ENCODE measurements at places on chromosomes 7 and 10.

DNA sequence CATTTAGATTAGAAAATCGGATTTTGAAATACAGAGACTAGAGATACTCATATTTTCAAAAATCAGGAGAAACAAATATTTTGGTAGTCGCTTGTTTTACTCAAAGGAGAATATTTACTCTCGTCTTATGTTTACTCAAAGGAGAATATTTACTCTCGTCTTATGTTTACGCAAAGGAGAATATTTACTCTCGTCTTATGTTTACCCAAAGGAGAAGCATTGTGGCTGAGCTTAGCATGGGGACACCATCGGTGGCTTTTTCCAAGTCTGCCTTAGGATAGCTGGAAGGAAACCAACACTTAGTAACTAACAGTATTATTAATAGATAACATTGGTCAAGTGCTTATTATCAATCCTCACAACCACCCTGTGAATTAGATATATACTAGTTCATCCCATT, 71.8 kb downstream of the SNX10 start:
- no peak for DNase-seq

DNA sequence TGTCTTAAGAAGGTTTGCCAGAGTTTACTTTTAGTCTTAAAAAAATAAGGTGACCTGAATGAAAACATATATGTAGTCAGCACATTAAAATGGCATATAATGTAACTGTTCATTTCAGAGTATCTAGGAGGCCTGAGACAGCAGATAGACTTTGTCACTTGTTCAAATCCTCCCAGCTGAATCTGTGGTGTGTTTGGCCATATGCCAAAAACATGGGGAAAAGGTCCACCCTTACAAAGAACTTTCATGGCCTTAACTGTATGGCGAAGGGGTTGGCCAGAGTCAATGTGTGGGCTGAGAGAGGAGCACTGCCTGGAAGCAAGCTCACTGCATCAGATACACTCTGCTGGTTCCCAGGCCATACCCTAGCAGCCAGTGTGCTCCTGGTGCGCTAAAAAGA, 113.7 kb downstream of the ALOX5 start:
- no peak for DNase-seq

- no peak for DNase-seq
Observed at GRCh38 chr10:130140425-130140824, 4.2 kb downstream of the GLRX3 start.

GRCh38 chr7:156143158-156143557, 330.9 kb upstream of the SHH start:
- no peak for DNase-seq

DNA sequence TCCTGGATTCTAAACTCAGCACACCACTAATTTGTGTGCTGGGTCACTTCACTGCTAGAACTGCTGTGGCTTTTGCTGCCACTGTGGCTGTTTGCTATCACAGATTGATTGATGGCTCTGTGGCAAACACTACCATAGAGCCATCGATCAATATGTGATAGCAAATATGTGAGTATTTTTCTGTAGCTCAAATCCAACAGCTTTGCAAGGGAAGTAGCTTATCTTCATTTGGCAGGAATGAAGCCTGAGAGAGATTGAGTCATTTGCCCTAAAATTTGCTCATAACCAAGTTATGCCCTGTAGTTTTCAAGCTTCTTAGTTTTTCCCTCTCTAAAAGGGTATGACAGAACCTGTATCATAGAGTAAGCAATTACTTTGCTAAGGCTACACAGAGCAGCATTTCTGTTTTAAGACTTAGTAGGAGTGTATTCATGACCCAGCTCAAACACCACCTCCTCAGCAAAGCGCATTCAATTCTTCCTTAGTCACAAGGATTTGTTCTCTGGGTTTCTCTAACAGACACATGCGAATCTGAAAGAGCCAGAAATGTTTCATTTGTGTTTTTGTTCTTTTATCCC, 43.1 kb downstream of the MINPP1 start:
- no peak for DNase-seq

DNA sequence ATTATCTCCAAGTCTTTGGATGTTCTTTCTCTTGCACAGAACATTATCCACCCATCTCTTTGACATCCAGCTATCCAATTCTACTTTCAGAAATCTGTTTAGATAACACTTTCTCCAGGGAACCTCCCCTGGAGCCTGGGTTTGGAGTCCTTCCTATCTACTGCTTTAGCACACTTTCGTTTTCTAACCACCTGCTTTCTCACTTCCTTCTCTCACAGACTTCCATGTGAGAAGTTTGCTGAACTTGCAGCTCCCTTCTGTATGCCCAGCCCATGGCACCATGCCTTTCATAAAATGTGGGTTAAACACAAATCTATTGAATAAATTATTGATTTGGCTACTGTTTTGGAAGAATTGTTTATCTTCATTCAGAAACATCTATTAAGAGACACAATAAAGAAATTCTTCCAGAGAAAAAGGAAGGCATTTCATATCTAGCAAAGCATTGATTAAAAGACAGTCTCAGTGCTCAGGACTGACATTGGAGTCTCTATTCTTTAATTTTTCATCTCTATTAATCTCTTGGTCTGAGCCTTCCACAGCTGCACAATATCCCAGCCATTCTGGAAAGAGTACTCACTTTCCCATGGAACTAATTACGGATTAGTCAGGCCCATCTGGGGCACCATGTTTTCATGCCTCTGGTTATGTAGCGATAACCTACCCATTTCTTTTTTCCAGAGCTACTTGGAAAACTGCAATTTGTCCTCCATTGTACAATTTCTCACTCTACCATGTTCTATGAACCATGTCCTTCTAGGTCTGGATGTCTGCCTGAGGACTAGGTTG, 1077.3 kb downstream of the SORCS3 start:
- DNase-seq: no peak

DNA sequence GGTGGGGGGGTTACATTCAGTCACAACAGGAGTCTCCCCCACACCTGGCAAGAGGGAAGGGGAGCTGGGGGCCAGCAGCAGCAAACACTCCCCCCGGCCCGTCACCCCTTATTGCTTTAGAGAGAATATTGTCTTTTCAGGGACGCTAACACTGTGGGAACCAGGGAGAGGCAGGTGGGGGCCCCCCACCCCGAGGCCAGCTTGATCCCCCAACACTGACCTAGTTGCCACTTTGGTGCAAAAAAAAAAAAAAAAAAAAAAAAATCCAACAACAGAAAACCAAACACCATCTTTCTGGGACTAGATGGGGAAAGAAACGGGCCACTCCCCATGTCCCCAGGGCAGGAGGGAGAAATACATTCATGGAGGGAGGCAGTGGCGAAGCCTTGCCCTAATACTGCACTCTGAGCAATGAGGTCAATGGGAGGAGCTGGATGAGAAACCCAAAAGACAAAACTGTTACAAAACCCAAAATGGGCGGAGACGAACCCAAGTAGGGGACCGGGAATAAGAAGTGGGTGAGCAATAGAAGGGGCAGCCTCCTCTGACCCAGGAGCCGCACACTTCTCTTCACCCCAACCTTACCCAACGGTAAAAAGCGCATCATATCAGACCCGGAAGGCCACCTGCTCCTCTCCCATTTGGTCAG, 6.5 kb downstream of the GNB2 start:
- DNase-seq: no peak
